ENCODE measurements at places on chromosomes 1 and 21.

DNA sequence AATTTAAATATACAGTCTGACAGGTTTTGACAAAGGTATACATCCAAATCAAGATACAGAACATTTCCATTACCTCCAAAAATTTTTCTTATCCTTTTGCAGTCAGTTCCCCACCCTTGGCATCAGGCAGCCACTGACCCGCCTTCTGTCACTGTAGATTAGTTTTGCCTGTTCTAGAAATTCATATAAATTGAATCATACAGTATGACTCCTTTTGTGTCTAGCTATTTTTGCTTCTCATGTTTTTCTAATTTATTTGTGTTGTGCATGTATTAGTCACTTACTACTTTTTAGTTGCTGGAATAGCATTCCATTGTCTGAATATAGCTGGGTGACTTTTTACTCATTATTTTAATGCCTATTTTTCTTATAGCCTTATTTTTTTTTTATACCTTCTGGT, 3.8 kb downstream of the UTP25 start:
- no peak for DNase-seq

- DNase-seq = no peak
Measured at GRCh38 chr1:147924813-147925212, 3.4 kb upstream of the GPR89B start.

DNA sequence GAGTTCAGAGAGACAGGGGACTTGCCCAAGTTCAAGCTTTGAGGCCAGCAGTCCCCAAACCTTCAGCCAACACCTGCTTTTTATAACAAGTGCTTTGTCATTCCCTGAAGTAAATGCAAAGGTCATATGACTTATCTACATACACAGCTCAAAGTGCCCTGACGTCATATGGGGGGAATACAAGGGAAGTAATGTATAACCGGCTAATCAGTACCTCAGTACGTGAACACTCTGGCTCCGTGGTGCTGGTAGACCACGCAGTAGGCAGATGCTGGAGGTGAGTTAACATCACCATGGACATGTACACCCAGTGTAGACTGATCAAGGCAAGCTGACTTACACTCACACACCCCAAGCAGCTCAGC, 60.0 kb downstream of the BACE2 start:
- DNase-seq = no peak

DNA sequence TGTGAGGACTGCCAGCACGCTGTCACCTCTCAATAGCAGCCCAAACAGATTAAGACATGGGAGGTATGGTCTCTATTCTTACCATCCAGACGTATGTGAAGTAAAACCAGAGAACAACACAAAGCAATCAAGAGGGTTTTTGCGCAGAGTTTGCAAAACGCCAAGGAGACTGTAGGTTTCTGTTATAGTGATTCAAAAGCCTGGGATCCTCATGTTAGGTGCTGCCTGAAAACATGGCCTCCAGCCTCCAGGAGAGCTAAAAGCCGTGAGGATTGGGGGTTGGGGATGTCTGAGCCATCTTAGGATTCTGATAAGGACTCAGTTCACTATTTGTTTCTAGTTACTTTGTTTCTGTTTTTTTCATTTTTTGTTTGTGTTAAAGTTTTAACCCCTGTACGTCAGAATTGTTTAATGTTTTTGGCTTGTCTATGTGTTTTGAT, 4.2 kb upstream of the CCT8 start:
- DNase-seq = no peak

DNA sequence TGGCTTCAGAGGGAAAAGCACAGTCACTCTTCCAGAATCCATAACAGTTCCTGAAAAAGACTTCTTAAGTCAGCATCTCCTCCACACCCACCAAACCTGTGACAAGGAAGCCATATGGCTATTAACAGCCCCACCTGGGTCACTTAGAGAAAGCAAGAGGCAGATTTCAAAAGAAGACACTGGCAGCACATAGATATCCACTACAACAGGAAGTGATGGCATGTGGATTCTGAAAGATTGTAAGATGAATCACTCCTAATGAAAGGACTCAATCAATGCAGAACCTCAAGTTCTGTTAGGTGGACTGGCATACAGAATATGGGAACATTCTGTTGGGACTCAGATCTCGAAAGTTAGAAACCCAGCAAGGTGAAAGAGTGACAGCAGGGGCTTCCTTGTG, 365.9 kb downstream of the TGFB2 start:
- DNase-seq = no peak

- no peak for DNase-seq
Measured at GRCh38 chr1:12573015-12573825, 44.8 kb downstream of the DHRS3 start.

DNA sequence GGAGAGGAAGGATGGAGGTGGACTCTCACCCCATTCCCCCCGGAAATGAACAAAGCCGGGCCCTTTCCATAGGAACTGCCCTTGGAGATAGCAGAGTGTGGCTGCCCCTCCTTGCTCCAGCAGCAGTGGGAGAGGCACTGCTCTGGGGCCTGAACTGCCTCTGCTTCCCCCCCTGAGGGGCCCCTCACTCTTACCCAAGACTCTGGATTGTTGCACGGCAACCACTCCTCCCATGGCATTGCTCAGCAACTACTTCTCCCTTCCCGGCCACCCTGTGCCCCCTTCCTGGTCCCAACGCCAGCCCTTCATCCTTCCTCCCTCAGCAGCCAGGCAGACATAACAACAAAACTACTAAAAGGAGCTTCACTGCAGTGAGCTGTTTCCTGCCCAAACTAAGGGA, 3.0 kb upstream of the ACKR1 start:
- no peak for DNase-seq
